Pericardium fibroblast (primary cell): ENCODE measurements at places on chromosomes 16 and 17. TPM values are rescaled to one million over a fixed set of nuclear protein-coding genes. Genes with fewer than 3 reads are reported as not detected.

UTS2R gene
- 0.26 TPM in 1 of 2 replicates, not detected in the other for total RNA-seq

ACSM3 gene
- total RNA-seq = 2.6 and 3.2 TPM in 2 replicates

CARD14 gene
- total RNA-seq = not detected in 2 replicates

ASB16 gene
- total RNA-seq = not detected in 2 replicates

SPATA32 gene
- not detected in 2 replicates for total RNA-seq

SCIMP gene
- total RNA-seq = not detected in 2 replicates

ATF7IP2 gene
- total RNA-seq = 1.4 and 3.1 TPM in 2 replicates

APOBR gene
- not detected in 2 replicates for total RNA-seq

GPR142 gene
- not detected in 2 replicates for total RNA-seq

PVALEF gene
- total RNA-seq = not detected in 2 replicates

SPNS3 gene
- total RNA-seq = not detected in 2 replicates

GRAP gene
- total RNA-seq = 0.23 and 0.26 TPM in 2 replicates

PRAC1 gene
- total RNA-seq = not detected in 2 replicates

NOMO2 gene
- 48.3 and 77.7 TPM in 2 replicates for total RNA-seq
